Activated CD8-positive, alpha-beta memory T cell treated with anti-CD3 and anti-CD28 coated beads for 1 hour (primary cell): ENCODE measurements at places on chromosomes 5 and 9.

GRCh38 chr5:2750026-2750757 is 1.3 kb downstream of the IRX2 start:
- no peak for DNase-seq

DNA sequence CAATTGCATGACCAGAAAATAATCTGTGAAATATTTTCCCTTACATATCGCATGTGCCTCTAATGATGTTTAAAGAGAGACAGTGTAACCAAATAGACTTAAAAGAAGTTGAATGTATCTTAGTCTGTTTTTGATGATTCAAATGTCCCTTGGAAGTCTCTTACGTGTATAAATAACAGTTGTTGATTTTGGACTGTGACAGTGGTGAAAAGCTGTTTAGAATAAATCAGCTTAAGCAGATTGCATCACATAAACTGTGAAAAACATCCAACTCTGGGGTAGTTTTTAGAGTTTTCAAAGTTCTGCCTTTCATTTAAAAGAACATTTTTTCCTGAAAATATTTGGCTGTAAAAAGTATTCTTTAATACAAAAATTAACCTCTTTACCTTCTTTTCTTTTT is 301.1 kb downstream of the PRR16 start:
- DNase-seq = no peak

GRCh38 chr5:6703806-6704205 is 9.4 kb upstream of the TENT4A start:
- DNase-seq = no peak

- no peak for DNase-seq
Observed at GRCh38 chr5:115607935-115608334, 5.7 kb upstream of the TICAM2 start.

DNA sequence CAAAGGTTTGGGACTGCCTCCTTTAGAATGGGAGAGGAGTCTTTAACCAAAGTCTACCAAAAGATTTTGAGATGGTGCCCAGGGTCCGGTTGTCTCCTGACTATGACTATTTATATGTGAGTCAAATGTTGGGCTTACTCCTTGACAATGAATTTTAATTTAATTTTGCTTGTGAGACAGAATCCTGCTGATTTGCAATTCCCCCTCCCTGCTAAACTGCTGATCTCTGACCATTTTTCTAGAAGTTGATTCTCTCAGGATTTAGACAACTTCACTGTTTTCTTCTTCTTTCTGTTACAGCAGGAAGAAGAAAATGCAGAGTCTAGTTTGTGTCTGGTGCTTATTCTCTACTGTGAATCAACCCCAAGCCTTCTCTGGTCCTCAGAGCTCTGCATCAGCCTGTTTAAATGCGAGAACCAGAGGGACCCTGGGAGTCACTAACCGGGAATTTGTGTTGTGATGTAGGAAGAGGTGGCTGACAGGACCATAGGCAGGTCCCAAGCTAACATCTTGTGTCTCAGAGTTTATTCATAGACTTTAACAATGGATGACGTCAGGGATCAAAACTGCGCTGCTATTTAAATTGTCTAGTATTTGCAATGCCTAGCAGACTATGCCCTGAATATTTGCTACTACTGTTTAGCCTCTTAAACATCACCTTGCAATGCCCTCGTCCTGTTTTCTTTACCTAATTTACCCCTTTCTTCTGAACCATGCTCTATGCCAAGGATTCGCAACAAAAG is 124.0 kb upstream of the TAF11L2 start:
- DNase-seq = no peak

- DNase-seq = no peak
Observed at GRCh38 chr5:130115686-130116085, 211.4 kb downstream of the CHSY3 start.

GRCh38 chr5:149871471-149871870 is 73.1 kb downstream of the PDE6A start:
- no peak for DNase-seq
